ENCODE measurements at places on chromosomes 6 and 20.

- DNase-seq, result no peak
Observed at GRCh38 chr6:12585497-12585958, 131.0 kb upstream of the PHACTR1 start.

DNA sequence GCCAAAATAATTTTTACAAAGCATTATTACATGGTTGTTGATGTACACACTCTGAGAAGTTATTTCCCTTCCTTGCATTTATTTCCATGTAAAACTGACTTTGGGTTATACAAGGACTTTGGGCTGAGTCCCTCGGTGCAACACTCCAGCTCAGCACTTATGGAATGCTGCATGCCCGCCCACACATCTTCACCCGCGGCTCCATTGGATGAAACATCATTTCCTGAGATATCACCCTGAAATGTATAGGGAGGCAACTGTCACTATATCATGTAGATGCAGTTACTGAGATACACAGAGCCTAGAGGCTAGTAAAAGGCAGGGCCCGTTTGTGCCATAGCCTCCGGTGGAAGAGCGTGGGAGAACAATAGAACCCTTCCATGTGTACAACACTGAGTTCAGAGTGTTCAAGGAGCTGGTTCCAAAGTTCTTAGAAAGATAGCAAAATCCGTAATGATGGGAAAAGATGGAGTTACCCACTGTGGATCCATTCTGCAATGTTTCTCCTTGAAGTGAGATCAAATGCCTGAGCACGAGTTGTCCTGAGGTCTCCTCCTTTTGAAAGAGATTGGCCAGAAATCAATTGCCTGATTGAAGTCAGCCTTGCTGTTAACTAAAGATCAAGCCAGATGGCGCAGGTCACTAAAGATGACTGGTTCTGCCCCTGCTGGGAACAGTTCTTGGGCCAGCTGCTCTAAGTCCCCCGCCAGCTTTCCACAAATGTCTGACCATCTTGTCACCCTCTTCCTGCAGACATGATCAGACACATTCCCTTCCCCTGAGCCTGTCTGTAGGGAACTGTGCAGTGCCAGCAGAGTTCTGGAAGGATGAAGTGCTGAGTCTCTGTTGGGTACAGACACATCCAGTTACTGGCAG is 100.9 kb upstream of the IYD start:
- DNase-seq, result no peak

- no peak for DNase-seq
Observed at GRCh38 chr20:18304618-18305017, 16.3 kb downstream of the ZNF133 start.

DNA sequence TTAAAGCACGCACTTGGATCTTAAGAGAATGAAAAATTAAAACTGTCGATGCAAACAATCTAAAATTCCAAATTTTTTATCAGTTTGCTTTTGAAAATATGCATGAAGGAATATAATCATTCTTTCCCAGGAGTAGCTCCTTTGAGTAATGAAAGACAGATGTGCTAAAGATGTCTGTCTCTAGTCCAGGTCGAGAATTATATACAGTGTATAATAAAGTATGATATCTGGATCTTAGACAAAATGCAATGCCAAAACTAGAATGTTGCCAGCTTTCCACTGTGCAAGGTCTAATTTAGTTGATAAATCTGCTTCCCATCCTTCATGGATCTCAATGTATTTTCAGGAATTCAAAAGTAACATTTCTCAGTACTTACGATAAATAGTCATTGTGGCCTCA is 65.1 kb upstream of the ADGRG6 start:
- DNase-seq, result no peak
